Activated T-cell treated with anti-CD3 and anti-CD28 coated beads for 48 hours (primary cell): ENCODE measurements at places on chromosomes 2 and 18.

GRCh38 chr18:34219651-34220050, 5.1 kb downstream of the NOL4 start:
- no peak for DNase-seq

- no peak for DNase-seq
Observed at GRCh38 chr2:149169656-149170055, 131.2 kb downstream of the LYPD6B start.

DNA sequence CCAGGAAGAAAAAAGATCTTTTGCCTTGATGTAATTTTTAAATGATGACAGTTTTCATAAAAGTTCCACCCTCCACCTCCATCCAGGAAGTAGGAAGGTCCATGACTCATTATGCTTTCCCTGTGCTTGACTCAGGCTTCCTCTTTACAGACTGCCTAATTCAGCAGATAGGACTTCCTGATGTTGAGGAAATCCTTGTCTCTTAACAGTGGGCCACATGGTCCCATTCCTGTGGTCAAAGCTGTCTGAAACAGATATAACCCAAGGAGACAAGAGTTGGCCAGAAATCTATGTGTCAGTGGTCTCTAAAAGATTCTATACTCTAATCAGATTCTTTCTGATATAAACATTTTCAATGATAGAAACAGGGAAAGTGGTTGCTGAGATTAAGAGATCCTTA, 119.1 kb downstream of the BAZ2B start:
- DNase-seq = no peak

- no peak for DNase-seq
Observed at GRCh38 chr18:80115035-80115434, 6.0 kb downstream of the ADNP2 start.

DNA sequence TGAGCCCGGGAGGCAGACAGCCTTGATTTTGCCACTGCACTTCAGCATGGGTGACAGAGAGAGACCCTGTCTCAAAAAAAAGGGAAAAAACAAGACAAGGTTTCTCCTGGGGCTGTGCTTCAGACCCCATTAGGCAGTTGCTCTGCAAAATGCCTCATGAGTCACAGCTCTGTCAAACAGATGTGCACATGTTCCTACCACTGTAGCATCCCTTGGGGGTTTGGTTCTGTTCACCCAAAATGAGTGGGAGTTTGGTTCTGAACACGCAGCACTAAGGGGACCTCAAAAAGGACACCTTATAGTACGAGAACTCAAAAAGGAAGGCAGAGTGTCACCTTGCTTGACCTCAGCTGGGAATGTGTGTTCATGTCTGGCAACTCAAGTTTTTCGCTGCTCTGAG, 134.9 kb downstream of the RPIA start:
- DNase-seq = no peak

DNA sequence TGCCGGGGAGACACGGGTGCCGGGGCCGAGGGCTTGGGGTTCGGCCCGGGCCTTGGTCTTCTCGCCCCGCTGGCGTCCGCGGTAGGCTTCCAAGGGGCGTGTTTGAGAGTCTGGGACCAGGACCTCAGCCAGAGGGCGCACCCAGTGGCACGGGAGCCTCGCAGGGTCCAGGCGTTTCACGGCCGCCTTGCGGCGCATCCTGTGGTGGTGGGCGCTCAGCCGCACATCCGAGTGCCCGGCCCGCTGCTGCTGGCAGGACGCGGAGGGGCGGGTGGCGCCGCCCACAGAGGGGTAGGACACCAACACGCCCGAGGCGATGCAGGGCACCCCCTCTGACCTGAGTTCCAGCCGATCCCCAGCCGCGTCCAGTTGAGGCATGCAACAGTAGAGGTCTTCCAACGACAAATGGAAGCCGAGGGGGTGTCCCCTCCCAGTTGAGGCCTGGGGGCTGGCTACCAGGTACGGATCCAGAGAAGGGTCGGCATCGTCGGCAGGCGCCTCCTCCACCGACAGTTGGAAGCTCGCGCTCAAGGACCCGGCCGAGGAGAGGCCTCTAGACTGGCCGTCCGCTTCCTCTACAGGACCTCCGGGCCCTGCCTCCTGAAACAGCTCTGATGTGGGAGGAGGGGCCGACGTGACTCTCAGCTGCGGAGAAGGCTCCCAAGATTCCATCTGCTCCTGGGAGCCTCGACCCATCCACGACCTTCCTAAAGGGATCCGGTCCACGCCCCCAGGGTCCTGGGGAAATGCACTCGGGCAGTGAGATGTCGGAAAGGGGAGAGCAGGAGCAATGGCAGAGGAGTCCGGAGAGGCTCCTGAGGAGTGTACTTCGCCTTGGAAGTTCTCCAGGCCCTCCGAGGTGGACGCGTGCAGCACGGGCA, 6.3 kb downstream of the C2orf81 start:
- DNase-seq = no peak
